ENCODE measurements at places on chromosomes 12 and 14.

- DNase-seq = no peak
Measured at GRCh38 chr12:115606040-115606439, 671.5 kb downstream of the MED13L start.

- DNase-seq = no peak
Measured at GRCh38 chr14:102215576-102216250, 76.0 kb downstream of the WDR20 start.

DNA sequence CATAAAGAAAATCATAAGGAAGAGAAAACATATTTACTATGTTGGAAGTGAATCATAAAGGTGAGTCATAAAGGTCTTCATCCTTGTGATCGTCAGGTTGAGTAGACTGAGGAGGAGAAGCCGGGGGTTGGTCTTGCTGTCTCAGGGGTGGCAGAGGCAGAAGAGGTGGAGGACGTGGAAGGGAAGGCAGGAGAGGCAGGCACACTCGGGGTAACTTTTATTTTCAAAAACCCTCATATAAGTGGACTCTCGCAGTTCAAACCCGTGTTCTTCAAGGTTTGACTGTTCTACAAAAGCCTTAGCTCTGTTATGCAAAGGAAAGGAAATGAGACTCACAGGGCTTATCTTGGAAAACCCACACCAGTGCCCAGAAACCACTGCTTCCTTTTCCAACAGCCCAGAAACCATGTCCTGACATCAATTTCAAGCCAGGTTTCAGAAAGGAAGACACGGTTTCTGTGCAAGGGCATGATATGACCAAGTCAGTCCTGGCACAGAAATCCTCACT is 14.0 kb downstream of the SMCO2 start:
- DNase-seq = no peak

DNA sequence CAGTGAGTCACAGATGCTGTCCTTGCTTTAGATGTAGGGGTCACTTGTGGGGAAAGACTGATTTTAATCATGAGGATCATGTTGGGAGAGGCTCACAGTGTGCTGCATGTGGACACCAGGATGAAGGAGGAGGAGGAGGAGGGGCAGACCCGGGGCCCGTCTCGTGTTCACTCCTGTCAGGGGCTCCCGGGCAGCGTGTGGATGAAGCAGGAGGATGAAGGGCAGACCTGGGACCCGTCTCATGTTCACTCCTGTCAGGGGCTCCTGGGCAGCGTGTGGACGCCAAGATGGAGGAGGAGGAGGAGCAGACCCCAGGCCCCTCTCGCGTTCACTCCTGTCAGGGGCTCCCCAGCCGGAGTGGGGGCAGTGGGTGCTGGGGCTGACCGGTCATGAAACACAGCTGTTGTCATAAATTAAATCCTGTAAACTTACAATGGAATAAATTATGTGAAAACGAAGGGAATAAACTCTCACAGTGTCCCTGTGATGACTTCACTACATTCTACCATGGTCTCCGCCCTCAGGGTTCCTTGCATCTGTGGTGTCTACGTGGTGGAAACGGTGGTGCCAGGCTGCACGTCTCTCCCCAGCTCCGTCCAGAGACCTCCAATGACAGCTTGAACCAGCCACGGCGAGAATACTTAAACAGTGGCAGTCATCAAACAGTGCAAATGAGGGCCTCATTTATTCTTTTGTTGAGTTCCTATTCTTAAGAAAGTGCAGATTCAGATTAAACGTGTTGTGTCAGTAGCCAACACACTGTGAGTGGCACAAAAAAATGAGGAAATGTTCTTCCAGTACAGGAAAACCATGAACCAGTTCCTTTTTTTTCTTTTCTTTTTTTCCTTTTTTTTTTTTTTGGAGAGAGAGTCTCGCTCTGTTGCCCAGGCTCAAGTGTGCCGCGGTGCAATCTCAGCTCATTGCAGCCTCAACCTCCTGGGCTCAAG is 37.7 kb upstream of the SFSWAP start:
- no peak for DNase-seq

GRCh38 chr12:11744410-11744801 is 94.9 kb downstream of the ETV6 start:
- DNase-seq = no peak
